ENCODE measurements at places on chromosomes 16 and 17. TPM values are rescaled to one million over a fixed set of nuclear protein-coding genes. Genes with fewer than 3 reads are reported as not detected.

ABCA9 gene
- total RNA-seq: 55.4 TPM

UMOD gene
- total RNA-seq: not detected

KRTAP2-2 gene
- not detected for total RNA-seq

HSF5 gene
- total RNA-seq: not detected

EMP2 gene
- total RNA-seq: 59.7 TPM

PPP1R1B gene
- total RNA-seq: 16.3 TPM

MRTFB gene
- 67.6 TPM for total RNA-seq

DNAH2 gene
- total RNA-seq: 0.94 TPM

KREMEN2 gene
- total RNA-seq: not detected

SHISA6 gene
- total RNA-seq: 8.8 TPM

GAS2L2 gene
- 0.48 TPM for total RNA-seq

IRX5 gene
- not detected for total RNA-seq

TBC1D3G gene
- total RNA-seq: not detected

RNF227 gene
- 4.1 TPM for total RNA-seq

TEKT1 gene
- not detected for total RNA-seq

RPA1 gene
- total RNA-seq: 24.8 TPM

DNA sequence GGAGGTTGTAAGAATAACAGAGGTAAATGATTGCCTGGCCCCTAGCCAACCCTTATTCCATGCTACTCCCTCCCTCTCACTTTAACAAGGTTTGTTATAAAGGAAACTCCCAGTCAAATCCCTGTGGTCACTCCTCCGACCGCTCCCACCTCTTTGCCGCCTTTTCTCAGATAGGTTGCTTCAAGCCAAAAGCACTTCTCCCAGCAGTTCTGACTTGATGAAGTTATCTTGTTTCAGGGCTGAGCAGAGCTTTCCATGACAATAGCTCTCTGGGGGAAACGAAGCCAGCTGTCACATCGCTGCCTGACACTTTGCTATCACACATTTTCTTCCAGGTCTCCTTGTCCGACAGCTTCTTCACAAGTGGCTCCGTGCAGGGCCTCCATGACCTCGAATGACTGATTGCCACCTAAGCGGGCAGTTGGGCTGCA is 278.6 kb downstream of the HAPSTR1 start:
- no peak for DNase-seq

- DNase-seq: no peak
Measured at GRCh38 chr16:70018254-70018653, 67.1 kb downstream of the CLEC18A start.

DNA sequence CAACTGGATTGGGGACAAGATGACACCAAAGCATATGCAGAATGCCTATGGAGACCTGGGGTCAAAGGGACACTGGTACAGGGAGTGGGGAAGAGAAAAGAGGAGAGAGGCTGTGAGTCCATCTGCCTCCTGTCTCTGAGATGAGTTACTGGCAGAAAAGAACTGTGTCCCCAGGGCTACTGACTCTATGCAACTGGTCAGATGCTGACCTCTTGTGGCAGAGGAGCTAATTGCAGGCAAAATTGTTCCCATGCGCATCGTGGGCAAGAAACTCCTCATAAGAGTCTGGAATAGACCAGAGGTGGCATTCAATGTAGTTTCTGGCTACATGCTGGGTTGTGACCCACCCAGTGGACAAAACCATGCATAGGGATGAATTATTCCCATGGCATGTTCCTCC is 26.1 kb upstream of the MLKL start:
- DNase-seq: no peak

- DNase-seq: no peak
Measured at GRCh38 chr17:5933430-5933829, 136.7 kb upstream of the WSCD1 start.

GRCh38 chr17:65697661-65698060 is 136.2 kb upstream of the AXIN2 start:
- no peak for DNase-seq

DNA sequence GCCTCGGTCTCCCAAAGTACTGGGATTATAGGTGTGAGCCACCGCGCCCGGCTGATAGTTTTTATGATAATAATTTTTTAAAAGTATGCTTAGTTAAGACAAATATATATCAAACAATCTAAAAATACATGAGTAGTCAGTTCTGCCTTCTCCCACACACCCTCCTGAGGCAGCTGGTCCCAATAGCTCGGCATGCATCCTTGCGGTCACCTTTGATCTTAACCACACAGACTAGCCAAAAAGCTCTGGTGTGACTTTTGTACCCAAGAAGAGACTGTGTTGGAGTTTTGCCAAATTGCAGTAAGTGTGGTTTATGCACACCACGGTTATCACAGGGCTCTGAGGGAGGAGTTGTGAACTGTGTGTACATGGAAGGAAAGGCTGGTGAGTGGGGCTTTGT is 25.6 kb downstream of the ATP6V0A1 start:
- no peak for DNase-seq

- no peak for DNase-seq
Measured at GRCh38 chr17:40612599-40613244, 34.9 kb downstream of the SMARCE1 start.

DNA sequence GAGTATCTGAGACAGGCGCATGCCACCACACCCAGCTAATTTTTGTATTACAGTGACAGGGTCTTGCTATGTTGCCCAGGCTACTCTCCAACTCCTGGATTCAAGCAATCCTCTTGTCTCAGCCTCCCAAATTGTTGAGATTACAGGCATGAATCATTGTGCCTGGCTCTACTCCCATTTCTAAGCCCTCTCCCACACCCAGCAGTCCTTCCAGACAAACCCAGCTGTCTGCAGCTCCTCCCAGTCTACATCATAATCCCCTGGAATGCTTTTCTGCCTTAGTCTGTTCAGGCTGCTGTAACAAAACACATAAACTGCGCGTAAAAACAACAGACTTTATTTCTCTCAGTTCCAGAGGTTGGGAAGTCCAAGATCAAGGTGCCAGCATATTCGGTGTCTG is 144.5 kb downstream of the GRIN2A start:
- no peak for DNase-seq

DNA sequence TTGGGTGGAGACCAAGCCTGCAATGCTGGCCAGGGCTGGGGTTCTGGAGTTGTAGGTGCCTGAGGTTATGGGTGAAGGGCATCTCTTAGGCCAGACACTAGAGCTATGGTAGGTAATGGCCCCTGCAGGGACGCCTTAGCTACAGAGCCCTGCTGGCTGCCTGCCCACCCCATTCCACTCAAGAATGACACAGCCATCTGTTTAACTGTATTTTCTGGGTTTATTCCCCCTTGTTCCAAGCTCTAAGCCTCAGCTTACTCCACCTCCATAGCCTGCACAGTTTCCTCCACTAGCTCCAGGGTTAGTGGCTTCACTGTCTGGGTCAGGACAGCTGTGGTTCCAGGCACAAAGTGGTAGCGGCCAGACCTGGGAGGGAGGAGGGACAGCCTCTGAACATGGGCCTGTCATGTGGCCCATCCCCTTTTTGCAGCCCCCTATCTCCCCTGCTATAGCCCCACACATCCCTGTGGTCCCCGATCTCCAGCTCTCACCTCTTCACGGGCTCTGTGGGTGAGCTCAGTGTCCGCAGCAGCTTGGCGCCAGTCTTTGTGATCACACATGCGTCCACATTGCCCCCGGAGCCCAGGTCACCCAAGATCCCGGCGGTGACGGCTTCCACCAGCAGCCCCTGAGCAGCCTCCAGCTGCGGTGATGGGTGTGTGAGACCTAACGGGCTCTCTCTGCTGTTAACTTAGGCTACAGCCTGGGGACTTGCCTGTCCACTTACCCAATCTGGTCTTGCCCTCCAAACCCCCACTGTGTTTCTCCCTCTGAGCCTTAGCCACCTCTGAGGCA is 2.1 kb downstream of the PSMB10 start:
- no peak for DNase-seq

GRCh38 chr16:53773150-53773846 is 69.3 kb downstream of the FTO start:
- DNase-seq: no peak

DNA sequence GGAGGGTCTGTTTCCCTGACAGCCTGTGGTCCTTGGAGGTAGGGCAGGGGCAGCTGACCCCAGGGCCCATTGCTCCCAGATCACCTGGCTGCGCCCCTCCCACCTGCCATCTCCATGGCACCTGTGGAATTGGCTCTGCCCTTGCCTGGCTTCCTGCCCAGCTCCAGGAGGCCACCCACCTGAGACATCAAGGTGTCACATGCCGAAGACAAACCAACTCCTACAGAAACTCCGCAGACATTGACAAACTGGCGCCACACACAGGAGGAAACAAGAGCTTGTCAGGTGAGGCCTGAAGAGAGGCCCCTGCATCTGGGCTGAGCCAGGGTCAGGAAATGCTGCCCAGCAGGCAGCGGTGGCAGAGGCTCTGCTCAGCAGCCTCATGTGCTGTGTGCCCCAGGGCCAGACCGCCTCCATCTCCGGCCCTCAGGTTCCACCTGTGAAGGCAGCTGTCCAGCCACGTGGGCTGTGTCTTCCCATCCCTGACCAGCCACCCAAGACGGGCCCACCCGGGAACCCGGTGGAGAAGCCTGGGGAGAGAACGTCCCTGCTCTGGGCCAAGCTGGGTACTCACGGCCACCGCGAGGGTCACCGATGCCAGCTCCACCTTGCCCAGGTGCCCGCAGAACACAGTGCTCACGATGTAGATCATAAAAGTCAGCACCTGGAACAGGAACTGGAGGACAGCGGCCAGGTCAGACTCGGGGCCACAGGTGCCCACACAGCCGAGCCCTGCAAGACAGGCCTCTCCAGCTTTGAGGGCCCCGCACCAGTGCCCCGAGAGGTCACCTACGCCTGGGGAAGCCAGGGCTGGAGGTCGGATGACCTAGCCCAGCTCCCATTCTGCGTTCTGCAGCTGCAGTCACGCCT is 1.6 kb downstream of the SLC47A2 start:
- no peak for DNase-seq

DNA sequence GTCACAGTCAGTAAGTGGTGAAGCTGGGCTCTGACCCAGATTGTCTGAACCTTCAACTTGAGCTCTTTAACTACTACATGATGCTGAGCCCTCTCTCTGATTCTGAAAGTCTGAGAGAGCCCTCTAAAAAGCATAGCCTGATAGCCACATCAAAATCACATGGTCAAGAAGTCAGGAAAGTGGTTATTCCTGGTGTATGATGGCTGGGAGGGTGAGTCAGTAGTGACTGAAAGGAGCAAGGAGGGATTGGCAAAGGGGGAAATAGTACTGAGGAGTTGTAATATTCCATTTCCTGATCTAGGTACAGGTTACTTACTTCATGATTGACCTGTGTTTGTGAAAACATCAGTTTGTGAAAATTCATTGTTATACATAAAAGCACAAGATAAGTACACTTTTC is 89.1 kb downstream of the SSH2 start:
- DNase-seq: no peak

DNA sequence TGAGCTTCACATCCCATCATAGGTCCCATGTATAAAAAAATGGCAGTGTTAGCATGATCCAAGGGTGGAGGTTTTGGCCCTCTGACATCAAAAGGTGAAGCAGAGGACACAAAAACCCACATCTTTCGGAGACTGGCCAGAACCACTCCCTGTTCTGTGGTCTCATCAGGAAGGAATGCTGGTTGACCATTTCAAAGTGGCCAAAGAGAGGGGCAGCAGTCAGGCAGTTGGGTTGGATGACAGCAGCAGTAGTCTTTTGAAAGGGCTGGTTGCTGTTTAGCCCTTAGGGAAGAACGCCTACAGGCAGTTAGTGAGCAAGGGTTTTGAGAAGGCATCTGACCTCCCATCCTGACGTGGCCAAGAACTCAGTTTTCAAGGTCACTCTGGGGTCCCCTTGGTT is 40.5 kb downstream of the LCMT1 start:
- no peak for DNase-seq

DNA sequence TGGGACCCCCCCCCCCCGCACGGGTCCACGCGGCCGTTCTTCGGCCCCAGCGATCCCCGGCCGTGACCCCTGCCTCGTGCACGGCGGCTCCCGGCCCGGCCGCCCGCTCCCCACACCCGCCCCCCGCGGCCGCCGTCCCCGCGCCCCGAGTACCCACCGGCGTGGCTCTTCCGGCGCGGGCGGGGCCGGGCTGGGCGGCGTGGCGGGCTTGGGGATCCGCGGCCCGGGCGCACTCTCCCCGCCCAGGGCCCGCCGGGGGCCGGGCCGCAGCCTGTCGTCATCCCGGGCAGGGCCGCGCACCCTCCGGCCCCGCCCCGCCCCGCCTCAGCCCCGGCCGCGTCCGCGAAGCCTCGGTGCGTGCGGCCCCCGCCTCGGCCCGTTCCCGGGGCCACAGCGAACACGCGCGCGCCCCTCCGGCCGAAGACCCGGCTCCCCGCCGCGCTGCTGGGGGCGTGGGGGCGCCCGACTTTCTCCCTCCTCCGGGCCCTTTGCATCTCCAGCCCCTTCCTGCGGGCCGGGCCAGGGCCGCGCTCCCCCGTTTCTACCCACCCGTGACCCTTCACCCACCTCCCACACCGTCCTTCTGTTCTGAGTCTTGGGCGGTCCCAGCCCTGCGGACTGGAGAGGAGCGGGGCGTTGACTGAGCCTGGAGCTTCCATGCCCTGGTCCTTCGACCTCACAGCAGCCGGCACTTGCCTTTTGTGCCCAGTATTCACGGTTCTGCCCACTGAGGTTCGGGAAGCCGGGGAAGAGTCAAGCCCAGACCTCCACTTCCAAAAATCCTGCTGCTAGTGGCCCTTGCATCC is 840 bp downstream of the MYO1C start:
- no peak for DNase-seq

GRCh38 chr17:64503821-64504768 is 2.0 kb downstream of the DDX5 start:
- DNase-seq: no peak

GRCh38 chr17:67421869-67422273 is 44.8 kb downstream of the PITPNC1 start:
- no peak for DNase-seq

GRCh38 chr17:10295728-10296343 is 77.0 kb downstream of the MYH13 start:
- peak; percentile 40 for DNase-seq

DNA sequence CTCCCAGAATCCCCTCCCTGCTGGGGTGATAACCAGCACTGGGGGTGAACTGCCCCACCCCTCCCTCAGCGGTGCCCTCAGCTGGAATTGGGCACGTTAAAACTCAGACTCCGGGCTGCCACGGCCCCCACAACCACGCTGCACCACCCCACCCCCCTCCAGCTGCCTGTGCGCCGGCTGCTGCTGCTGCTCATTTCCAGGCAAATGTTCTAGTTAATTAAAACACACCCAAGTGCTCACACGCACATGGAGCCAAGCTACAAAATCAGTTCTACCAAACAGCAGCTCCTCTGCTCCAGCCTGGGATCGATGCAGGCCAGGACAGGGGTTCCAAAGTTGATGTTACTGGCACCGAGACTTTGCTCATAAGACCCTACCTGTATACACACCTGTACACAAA is 180.5 kb downstream of the ZNF423 start:
- DNase-seq: no peak

DNA sequence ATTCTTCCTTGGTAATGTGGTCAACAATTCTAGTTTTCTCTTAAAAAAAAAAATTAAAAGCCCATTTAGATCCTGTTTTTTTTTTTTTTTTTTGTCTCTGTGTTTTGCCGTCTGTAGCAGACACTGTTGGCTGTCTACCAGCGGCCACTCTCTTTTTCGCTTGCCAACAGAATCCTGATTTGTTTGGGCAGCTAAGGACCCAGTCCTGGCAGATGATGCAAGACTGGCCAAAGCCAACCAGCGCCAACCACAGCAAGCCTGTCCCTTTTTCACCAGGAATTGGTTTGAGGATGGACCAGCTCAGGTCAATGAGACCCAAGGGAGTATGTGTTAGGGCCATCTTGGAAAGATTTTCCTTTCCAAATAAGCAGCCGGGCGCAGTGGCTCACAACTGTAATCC is 28.2 kb downstream of the ST3GAL2 start:
- no peak for DNase-seq

GRCh38 chr17:17377071-17377967 is 74.1 kb downstream of the NT5M start:
- DNase-seq: no peak

GRCh38 chr17:6913608-6914443 is 82.0 kb upstream of the ALOX12 start:
- peak; percentile 77 for DNase-seq
